Fibroblast of skin of left quadriceps (primary cell): ENCODE measurements at places on chromosomes 16 and 17.

- no peak for DNase-seq
These were observed 1.0 kb downstream of the MTMR4 start for GRCh38 chr17:58513267-58513964.

DNA sequence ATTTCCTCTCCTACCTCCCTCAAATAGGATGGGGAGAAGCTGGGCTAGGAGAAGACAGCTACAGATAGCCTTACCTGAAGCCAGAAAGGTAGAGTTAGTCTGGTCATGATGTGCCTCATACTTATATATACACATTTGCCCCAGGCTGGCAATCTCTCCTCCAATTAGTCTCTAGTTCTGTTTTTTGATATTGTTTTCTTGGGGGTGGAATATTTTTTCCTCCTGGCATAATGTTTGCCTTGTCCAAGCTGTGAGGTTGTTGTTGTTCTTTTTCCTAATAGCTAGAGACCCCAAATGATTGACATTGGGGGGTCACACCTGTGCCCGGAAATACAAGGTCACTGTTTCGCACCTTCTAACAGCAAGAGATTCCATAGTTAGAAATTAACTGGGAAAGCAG lies at the start of gene UMOD:
Gene UMOD (minus strand): TSS at position 101 of the 400 bp plus-strand sequence. CDS start 1,978 bp downstream, outside the sequence.
- DNase-seq: no peak

DNA sequence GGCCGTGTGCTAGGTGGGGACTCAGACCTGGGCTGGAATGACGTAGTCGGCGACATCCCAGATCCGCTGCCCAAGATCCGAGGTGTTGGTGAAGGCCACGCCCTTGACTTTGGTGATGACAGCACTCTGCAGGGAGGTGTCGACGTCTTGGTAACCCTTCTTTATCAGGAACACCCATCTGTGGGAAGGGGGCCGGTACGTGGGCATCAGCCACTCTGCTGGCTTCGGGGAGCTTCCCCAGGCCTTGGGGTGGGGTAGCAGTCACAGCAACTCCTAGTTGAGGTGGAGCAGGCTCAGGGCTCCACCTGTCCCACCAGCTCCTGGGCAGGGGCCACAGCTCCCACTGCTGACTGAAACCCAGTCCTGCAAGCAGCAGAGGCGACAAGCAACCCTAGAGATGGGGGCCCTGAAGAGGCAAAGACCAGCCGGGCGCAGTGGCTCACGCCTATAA lies 4.3 kb downstream of the P2RX5 start:
- DNase-seq: no peak

GRCh38 chr17:54623746-54624145 lies 276.9 kb upstream of the TOM1L1 start:
- no peak for DNase-seq

- no peak for DNase-seq
These were observed 2.9 kb downstream of the PPM1D start for GRCh38 chr17:60602871-60603270.

GRCh38 chr16:86593913-86594620 lies 15.7 kb downstream of the FOXL1 start:
- DNase-seq: no peak

- DNase-seq: no peak
These were observed 6.5 kb upstream of the DHX40 start for GRCh38 chr17:59558953-59559352.

GRCh38 chr17:32746280-32746679 lies 130.6 kb downstream of the MYO1D start:
- no peak for DNase-seq

DNA sequence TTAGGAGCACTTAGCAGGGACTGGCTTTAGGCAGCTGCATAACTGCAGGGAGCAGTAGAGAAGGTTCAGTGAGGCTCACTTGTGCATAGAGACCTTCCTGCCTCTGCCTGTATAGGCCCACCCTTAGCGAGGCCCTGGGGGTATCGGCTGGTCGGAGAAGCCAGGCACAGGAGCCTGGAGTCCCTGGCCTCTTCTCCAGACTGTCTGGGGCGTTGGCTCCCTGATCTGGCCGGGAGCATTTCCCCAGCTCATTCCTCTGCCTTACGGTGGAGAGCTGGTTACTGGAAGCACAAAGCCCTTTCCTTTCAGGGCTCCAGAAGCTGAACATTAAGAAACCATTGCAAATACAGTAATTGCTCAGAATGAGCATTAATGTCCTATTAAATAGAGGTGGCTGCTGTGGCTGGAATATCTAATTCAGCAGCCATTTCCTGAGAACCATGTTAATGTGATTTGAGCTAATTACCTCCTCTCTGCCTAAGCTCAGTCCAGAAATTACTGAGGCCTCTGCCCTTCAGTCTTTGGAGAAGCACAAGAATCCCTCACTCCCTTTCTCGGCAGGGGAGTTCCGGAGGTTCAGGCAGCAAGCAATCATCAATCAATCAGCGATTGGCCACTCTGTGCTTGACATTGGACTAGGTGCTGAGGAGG lies 18.8 kb upstream of the TMEM220 start:
- no peak for DNase-seq

GRCh38 chr17:50642071-50642721 lies 7.5 kb downstream of the ABCC3 start:
- DNase-seq: no peak

GRCh38 chr16:77468831-77469230 lies 34.0 kb upstream of the ADAMTS18 start:
- DNase-seq: no peak

- no peak for DNase-seq
These were observed 90.2 kb downstream of the SYCE1L start for GRCh38 chr16:77289331-77289809.

- DNase-seq: no peak
These were observed 11.5 kb upstream of the FOXJ1 start for GRCh38 chr17:76152591-76152990.

DNA sequence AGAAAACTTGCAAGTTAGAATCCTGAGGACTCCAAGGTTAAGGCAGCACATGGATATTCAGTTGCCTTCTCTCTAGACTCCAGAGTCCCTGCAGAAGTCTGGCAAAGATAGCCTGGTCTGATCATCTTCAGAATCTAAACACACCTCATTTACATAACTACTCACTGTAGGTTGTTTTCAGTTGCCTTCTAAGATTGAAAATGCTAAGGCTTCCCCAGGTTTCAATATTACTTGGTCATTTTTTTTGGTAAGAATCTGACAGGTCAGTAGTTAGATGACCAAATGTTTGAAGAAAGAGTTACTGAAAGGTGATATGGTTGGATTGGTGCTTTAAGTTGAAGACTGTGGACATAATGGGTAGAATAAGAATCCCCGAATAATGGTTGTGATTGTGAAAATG lies 205.4 kb upstream of the KCNJ16 start:
- no peak for DNase-seq

- DNase-seq: peak; percentile 42
These were observed 91.1 kb downstream of the NLK start for GRCh38 chr17:28133562-28133970.

DNA sequence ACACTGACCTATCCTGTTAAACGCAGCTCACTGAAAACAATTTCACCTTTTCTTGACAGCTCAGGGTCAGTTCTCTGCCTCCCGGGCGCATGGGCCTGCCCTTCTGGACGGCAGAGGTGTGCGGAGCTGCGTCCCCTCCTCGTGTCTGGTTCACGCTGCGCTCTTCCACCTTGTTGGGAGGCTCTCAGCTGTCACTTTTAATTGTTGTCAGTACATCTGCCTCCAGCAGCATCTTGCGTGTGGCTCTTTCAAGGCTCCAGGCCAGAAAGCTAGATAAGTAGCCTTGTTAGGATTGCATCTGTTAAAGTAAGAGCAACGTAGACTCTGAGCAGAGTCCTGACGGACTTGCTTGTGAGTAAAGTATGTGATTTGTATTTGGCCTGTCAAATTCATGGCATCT lies 59.4 kb downstream of the MGAT5B start:
- no peak for DNase-seq

GRCh38 chr16:16863672-16864071 lies 484.7 kb downstream of the NPIPA7 start:
- no peak for DNase-seq
